ENCODE measurements at places on chromosomes 16 and 17.

- DNase-seq = no peak
Observed at GRCh38 chr17:36825951-36826350, 111.3 kb upstream of the LHX1 start.

- peak; percentile 48 for DNase-seq
Observed at GRCh38 chr17:17814162-17815061, 22.4 kb downstream of the SREBF1 start.

- DNase-seq = peak; percentile 52
Observed at GRCh38 chr16:2196162-2196980, at the start of gene CASKIN1. Gene CASKIN1 (minus strand): TSS chr16:2196605. CDS start chr16:2196432, 173 bp downstream.

DNA sequence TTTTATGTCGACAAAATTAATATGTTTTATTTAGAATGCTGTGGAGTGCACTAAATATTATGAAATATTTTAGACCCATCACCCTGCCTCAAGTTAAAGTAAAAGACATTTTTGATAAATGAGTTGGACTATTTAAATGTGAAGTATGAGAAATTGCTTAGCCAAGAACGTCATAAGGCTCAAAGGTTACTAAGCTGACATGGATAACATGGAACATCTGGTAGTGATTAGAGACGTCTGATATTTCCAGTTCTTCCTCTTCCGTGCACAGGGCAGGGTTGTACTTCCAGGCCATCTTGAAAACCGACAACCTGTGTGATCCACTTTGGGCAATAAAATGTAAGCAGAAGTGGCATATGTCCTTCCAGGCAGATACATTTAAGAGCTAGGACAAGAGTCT is 7.2 kb upstream of the CCL8 start:
- no peak for DNase-seq

DNA sequence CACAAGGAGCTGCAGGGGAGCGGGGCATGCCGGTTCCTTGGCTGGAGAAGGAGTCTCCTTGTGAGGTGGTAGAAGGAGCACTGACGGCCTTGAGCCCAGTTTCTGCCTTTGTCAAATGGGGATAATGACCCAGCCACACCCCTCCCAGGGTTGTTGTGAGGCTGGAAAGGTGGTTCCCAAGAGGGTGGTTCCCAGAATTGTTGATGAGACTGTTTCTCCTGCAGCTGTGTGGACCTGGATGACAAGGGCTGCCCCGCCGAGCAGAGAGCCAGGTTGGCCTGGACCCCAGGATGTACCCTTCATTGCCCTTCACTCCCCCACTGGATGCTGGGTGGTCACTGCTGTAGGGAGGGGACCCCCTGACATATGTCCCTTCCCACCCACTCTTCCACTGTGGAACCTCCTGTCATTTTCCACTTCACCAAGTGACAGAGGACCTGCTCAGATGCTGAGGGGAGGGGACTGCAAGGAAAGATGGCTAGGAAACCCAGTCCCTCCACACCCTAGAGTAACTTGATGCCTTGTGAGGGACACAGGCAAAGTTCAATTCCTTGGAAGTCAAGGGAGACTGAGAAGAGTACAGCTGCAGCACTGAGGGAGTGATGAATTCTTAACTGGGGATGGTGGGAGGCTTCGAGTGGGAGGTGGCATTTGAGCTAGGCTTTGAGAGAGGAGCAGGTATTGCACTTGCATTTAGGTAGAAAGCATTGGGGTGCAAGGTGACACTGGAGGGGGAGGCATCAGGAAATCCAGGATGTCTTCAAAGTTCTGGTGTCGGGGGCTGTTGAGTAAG is 10.6 kb downstream of the MIEN1 start:
- no peak for DNase-seq

DNA sequence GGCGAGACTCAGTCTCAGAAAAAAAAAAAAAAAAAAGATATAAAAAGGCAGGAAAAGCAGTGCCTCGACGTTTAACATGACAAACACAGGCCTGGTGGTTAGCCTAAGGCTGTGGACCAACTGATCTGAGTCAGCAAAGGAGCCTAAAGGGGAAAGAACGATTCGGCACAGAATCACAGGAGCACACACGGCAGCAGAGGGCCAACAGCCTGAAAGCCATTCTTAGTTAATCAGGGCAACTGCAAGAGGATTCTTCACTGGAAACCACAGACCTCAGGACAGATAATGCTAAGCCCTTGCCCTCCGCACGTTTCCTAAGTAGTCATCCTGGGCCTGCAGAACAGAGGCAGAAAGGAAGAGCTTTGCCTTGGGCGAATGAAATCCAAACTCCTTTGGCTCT is 14.7 kb downstream of the TMEM11 start:
- peak; percentile 16 for DNase-seq

DNA sequence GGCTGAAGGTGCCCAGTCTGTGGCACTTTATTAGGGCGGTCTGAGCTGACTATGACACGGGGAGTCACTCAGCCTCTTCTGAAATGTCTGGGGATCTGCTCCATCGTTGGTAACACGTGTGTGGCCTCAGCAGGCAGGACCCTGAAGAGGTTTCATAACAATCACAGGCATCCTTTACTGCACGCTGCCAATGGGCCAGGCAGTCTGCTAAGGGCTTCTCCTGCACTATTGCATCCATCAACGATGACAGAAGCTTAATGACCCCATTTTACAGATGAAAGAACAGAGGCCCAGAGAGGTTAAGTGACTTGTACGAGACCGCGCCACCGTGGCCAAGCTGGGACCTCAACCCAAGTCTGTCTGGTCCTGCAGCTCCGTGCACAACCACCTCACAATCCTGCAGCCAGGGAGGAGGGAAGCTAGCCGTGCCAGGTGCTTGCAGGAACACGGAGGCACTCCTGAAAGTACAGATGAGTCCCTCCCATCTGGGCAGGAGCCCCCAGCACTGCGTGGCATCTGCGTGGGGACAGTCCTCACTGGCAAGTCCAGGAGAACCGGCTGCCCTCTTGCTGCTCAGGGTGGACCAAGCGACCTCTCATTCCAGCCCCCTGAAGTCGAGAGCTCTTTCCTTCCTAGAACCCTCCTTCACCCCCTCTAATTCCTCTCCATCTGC is 40.0 kb downstream of the RPH3AL start:
- no peak for DNase-seq

All from NCI-H82 (cell line).